Kidney epithelial cell (primary cell): ENCODE measurements at places on chromosomes 7 and 10.

DNA sequence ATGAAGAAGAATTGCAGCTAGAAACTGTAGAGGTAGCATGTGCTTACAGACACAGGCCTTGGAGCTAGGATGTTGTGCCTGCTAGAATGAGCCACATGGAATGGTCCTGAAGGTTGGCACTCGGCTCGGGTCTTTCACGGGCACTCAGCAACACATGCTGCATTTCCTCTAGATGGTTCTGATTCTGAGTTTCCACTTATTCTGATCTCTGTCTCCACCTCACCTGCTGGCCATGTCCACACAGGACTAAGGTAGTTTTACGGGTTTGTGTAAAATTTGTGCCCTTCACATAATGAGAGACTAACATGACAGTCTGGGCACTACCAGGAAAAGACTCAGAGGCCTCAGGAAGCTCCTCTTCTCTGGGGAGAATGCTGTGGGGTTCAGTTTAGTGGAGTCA, 444.8 kb upstream of the MKI67 start:
- no peak for DNase-seq

DNA sequence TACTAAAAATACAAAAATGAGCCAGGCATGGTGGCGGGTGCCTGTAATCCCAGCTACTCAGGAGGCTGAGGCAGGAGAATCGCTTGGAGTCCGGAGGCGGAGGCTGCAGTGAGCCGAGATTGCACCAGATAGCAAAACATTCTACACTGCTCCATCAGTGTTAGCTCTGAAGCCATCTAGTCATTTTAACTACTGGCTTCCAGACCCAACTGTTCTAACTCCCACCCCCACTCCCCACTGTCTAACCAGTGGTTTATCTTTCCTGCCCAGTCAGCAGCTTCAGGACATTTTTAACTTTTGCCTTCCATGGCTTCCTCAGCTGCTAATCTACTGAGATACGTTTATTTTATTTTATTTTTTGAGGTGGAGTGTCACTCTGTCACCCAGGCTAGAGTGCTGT, 6.2 kb upstream of the FRAT1 start:
- no peak for DNase-seq

GRCh38 chr7:77827999-77828398, 29.4 kb downstream of the PHTF2 start:
- DNase-seq, result no peak

- no peak for DNase-seq
These were observed 31.1 kb downstream of the RELN start for GRCh38 chr7:103958284-103958818.

- DNase-seq, result no peak
These were observed 237.1 kb downstream of the COBL start for GRCh38 chr7:51079494-51079893.

DNA sequence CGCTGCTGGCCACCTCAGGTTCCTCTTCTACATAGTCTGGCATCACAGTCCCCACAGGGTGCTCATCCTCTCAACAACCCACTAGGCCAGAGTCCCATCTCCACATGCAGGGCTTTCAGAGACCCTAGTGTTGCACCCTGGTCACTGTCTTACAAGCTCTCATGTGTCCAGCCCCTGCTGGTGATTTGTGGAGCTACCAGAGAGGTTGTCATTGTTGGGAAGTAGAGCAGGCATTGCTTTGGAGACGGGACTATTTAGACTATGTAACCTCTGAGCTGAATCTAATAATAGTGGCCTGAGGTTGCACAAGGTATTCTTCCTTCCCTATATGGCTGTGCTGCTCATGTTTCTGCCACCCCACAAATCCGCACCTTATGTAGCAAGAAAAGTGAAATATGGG, 135.3 kb upstream of the VWC2 start:
- no peak for DNase-seq

DNA sequence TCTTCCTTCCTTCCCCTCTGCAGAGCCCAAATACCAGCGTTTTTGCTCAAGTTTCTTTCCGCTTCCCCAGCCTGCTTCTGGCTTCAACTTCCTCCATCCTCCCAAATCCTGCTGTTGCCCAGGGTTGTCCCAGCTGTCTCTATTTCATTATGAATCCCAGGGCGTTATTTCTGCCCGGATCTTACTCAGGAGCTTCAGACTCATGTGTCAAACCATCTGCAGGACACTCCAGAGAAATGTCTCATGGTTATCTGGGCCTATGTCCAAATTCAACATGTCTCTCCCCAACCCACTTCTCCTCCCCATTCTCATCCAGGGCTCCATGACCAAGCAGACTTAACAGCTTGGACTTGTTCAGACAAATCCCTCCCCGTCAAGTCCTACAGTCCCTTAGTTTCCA, 15.6 kb downstream of the ARHGAP22 start:
- DNase-seq, result no peak

- no peak for DNase-seq
These were observed 17.5 kb downstream of the INPP5A start for GRCh38 chr10:132554991-132555647.

GRCh38 chr10:20976390-20976789, 79.3 kb upstream of the NEBL start:
- DNase-seq, result no peak

DNA sequence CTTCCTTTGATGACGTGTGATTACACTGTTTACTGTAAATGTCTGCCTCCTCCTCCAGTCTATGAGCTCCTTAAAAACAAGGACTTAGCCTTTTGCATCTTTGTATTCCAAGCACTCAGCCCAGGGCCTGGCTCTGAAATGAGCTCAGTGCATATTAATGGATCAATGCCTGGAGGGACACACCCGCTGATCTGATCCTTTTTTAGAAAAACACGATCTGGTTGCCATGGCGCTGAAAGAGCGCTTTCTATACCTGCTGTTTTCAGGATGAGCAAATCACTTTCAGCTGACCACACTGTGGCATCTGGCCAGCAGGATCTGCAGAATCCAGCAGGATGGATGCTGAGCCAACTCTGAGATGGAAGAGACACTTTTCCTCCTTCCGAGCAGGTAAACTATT, 37.8 kb upstream of the GARS1 start:
- DNase-seq, result no peak

- no peak for DNase-seq
These were observed 38.7 kb downstream of the LAMB4 start for GRCh38 chr7:108091461-108091831.

- DNase-seq, result no peak
These were observed 594 bp downstream of the CNNM1 start for GRCh38 chr10:99329554-99330346.

DNA sequence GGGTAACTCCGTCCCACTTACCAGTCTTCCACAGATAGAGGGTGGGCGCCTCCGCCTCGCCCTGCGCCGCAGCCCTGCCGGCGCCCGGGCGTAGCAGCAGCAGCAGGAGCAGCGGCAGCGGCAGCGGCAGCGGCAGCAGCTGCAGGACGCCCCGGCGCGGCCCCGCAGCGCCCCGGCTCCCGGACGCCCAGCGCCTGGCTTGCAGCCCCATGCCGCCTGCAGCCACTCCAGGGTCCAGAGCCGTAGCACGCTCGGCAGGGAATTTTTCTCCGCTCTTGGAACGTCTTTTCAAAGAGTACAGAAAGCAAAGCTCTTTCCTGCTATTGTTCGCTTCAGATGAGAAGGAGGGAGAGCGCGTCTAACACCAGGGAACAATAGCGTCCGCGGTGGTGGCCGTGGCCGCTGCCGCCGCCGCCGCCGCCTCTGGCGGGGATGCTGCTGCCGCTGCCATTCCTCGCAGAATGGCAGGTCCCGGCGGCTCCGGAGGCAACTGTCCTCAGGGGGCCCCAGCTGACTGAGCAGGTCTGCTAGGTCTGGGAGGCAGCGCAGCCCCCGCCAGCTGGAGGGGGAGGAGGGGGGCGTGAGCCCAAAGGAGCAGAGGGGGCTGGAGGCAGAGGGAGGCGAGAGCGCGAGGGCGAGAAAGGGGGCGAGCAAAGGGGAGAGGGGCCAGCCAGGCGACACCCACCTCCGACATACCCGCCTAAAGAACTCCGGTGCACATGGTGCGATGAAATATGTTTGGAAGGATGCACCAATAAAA, at the start of gene THSD7A:
TSS of gene THSD7A (minus strand) at position 463 of the 760 bp plus-strand sequence. CDS start at position 211, 252 bp downstream.
- DNase-seq, result no peak

DNA sequence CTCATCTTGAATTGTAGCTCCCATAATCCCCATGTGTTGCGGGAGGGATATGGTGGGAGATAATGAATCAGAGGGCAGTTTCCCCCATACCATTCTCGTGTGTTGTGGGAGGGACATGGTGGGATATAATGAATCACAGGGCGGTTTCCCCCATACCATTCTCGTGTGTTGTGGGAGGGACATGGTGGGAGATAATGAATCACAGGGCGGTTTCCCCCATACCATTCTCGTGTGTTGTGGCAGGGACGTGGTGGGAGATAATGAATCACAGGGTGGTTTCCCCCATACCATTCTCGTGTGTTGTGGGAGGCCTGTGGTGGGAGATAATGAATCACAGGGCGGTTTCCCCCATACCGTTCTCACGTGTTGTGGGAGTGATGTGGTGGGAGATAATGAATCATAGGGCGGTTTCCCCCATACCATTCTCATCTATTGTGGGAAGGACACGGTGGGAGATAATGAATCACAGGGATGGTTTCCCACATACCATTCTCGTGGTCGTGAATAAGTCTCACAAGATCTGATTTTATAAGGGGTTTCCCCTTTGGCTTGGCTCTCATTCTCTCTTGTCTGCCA, 271.0 kb downstream of the MAD1L1 start:
- DNase-seq, result peak; percentile 55

DNA sequence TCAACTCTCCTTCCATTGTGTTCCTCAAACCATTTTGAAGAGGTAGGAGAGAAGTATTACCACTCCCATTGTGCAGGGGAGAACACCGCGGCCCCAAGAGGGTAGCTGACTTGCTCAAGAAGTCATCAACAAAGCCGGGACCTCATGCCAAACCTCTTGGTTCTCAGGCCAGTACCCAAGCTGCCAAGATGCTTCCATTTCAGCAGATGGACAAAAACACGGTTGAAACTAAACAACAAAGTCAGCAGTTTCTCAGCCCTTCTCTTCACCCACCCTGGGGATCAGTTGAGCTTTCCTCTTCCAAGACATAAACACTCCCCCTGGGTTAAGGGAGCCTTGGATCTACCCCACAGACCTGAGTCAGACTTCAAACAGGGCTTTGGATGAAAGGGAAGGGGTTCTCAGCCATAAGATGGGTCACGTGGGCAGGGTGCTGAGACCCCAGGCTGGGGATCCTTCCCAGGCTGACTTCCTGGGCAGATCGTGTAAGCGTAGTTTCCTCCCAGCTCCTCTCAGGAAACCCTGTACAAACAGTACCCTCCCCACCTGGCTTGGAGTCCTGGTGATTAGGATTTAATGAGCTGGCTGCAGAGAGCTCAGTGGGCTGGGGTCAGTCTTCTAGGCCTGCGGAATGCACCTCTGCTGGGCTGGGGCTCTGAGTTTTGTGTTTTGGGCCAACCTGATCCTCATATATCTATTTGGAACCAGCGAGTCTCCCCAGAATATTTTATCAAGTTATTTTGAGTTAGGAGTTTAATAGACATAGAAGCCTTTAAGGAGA, 27.3 kb downstream of the EMX2 start:
- no peak for DNase-seq
